ENCODE measurements at places on chromosomes 13 and 19. TPM values are rescaled to one million over a fixed set of nuclear protein-coding genes. Genes with fewer than 3 reads are reported as not detected.

GRCh38 chr19:1394252-1395193 is 6.8 kb downstream of the GAMT start:
- DNase-seq = no peak

DNA sequence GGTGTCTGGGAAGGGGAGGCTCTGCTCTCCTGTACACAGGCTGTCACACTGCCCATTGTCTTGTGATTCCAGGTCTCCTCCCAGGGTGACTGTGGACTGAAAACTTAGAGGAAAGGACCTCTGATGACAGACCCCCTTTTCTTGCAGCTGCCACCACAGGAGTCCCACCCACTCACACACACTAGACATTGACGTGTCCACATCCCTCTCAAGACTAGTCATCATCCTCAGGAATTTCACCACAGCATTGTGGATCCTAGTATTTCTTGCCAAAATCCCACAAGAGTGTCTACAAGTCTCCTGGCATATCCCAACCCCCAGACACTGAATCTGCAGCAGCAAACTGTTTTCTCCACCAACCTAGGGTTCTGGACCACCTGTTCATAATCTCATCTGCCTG is 5.3 kb downstream of the ZNF85 start:
- no peak for DNase-seq

- no peak for DNase-seq
These were observed 704 bp downstream of the CHST8 start for GRCh38 chr19:33622505-33622808.

DNA sequence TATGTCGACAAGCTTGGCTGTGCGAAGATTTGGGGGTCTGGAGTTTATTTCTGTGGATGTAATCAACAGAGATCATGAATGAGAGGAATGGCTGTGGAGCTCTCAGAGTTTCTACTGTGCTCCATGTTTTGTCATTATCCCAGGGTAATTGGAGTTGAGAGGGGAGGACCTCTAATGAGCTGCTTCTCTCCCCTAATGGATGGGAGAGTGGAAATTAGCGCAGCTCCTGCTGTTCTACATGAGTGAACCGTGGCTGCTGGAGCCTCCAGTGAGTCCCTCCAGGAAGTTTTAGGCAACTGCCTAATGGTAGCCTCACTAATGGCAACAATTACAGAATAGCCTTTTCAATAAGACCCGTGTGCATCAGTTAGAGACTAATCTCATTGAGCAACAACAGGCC is 31.3 kb upstream of the FGF9 start:
- DNase-seq = no peak

ZIK1 gene
- not detected for polyA plus RNA-seq

GGACT gene
- 3.1 TPM for polyA plus RNA-seq
